ENCODE measurements at places on chromosomes 16 and 17. TPM values are rescaled to one million over a fixed set of nuclear protein-coding genes. Genes with fewer than 3 reads are reported as not detected.
A peak's percentile ranks its signal among the peaks of the same experiment; 100 is the strongest.

C16orf96 gene
- total RNA-seq = 0.35 TPM

ORC6 gene
- total RNA-seq = not detected

MYH13 gene
- total RNA-seq = not detected

KRTAP3-1 gene
- not detected for total RNA-seq

RDM1 gene
- total RNA-seq = not detected

ADAP2 gene
- total RNA-seq = not detected

CCDC78 gene
- 2.3 TPM for total RNA-seq

SENP3 gene
- 60.7 TPM for total RNA-seq

HOXB1 gene
- not detected for total RNA-seq

GRCh38 chr16:48044117-48044516, 111.7 kb downstream of the ABCC12 start:
- no peaks in the 10 kb centered on the region for H3K4me1 ChIP-seq
- no peaks in the 10 kb centered on the region for H3K27me3 ChIP-seq
- H3K4me3 ChIP-seq = no peak overlapping the region
- no peak overlapping the region for H3K27ac ChIP-seq

- no peaks in the 10 kb centered on the region for H3K36me3 ChIP-seq
- H3K27ac ChIP-seq = no peak overlapping the region
- no peak overlapping the region for H3K4me3 ChIP-seq
- DNase-seq = no peak
- no peaks in the 10 kb centered on the region for H3K4me1 ChIP-seq
Observed at GRCh38 chr17:37133136-37133535, 184.4 kb downstream of the AATF start.

- no peaks in the 10 kb centered on the region for H3K27me3 ChIP-seq
- no peak overlapping the region for H3K27ac ChIP-seq
Observed at GRCh38 chr17:16942141-16943031, 29.5 kb downstream of the TNFRSF13B start.

DNA sequence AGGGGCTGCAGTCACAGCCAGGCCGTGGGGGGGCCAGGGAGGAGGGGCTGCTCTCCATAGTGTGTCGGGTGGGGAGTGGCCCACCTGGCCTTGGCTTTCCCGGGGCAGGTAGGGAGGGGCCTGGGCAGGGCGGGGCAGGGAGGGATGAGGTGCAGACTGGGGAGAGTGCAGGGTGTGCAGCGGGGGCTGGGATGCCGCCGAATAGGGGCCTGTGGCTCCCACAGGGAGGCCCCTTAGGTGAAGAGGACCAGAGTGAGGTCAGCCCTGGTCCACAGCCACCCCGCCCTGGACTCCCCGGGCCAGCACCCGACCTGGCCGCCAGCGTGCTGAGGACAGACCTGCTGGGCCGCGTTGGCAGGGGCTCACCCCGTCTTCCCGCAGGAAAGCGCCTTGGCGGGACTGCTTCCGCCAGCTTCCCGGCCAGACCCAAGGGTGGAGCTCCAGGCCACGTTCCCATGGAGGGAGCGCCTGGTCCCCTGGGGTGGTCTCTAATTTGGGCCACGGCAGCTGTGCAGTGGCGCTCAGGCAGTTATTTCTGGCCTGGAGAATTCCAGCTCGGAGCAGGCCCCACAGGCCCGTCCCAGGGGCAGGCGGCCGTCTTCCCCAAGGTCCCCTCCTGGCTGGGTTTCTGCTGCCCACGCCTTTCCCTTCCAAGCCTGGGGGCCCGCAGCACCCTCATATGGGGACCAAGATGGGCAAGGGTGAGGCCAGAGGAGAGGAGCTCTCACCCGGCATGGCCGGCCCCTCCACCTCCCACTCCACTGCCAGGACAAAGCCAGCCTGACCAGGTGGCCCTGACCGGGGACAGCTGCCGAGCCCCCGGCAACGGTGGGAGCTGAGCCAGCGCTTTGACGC, 27.9 kb downstream of the CACNA1H start:
- H3K4me1 ChIP-seq = peaks cover 31% of the 10 kb centered on the region
- H3K27me3 ChIP-seq = no peaks in the 10 kb centered on the region
- no peak overlapping the region for H3K4me3 ChIP-seq
- no peaks in the 10 kb centered on the region for H3K36me3 ChIP-seq
- H3K27ac ChIP-seq = peak overlapping the region; percentile 87

DNA sequence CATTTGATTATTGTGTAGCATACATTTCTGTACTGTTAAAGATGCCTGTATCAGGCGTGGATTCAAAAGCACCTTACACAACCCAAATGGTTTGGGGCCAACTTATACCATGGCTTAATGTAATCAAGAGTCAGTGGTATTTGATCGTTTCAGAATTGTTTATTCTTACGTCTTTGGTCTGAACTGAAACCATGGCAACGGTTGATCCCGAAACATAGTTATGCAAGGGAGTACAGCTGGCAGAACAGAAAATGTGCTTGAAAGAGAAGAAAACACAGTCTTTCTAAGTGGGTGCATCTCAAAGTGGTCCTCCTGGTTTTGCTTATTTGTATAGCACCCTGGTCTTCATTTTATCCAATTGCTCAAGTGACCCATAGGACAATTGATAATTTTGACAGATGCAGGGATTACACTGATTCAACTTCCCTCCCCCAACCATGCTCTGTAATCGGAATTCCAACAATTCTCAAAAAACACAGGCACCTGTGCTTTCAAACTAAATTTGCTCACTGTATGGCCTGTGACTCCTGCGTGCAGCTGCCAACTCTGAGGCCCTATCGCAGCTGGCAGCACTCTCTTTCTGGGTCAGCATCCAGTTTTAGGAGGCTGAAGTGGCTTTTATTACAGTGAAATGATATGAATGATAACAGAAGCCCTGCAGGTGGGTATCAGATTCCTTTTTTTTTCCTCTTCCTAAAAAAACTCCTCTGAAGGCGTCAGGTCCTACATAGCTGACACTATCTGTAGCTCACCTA, 77.0 kb upstream of the AXIN2 start:
- H3K4me1 ChIP-seq = no peaks in the 10 kb centered on the region
- DNase-seq = no peak
- H3K27me3 ChIP-seq = no peaks in the 10 kb centered on the region
- H3K4me3 ChIP-seq = no peak overlapping the region
- no peak overlapping the region for H3K27ac ChIP-seq
- no peaks in the 10 kb centered on the region for H3K36me3 ChIP-seq

DNA sequence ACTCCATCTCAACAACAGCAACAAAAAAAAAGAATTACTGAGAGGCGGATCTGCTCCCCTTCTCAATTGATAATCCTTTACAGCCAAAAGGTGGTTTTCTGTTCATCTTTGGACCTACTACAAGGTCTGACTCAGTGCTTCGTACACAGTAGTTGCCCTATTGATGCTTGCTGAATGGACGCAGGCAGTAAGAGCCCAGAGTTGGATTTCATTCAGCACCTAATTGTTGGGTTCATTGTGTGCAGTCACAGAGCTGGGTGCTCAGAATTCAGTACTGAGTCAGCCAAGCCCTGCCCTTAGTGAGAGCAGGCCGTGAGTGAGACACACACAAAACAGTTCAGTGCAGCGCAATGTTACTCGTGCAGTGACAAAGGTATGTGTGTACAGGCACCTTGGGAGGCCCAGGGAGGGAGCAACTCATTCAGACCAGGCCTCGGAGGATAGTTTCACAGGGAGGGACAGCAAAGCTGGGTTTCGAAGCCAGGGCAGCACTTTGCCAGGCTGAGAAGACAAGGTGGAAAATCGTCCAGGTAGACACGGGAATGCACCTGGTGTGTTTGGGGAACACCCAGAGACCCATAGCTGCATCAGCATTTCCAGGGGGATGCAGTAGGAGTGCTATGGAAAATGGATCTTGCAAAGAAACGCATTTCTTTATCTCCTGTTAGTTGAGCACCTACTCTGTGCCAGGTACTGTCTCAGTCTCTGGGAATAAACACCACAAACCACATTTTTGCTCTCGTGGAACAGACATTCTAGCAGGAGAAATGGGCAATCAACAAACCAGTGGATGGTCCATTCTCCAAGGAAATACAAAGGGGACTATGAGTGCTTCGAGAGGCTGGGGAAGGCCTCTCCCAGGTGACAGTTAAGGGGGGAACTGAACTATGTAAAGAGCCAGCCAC, 18.1 kb upstream of the KRT17 start:
- H3K36me3 ChIP-seq = no peaks in the 10 kb centered on the region
- H3K27me3 ChIP-seq = no peaks in the 10 kb centered on the region
- no peak overlapping the region for H3K27ac ChIP-seq
- H3K4me1 ChIP-seq = no peaks in the 10 kb centered on the region

DNA sequence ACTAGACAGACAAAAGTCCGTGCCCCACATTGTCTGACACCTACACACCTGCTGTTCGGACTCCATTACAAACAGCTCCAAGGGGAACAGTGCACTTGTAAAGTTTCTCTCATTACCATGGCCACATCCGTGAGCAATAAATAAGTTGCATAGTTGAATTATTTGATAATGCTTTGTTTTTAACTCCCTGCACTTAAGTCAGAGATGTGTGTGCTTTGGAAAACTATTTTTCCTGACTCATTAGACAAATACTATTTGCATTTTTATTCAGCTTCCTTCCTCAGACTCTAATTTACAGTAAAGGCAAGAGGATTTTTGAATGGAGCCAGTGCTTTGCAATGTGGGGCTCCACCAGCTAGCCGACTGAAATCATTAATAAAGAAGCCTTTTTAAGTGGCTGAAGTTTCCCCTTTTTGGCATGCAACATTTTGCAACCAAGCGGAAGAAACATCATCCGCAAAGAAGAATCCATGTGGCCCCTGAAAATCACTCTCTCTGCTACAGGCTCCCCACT, 6.5 kb upstream of the CCL2 start:
- no peaks in the 10 kb centered on the region for H3K27me3 ChIP-seq
- H3K4me3 ChIP-seq = no peak overlapping the region

DNA sequence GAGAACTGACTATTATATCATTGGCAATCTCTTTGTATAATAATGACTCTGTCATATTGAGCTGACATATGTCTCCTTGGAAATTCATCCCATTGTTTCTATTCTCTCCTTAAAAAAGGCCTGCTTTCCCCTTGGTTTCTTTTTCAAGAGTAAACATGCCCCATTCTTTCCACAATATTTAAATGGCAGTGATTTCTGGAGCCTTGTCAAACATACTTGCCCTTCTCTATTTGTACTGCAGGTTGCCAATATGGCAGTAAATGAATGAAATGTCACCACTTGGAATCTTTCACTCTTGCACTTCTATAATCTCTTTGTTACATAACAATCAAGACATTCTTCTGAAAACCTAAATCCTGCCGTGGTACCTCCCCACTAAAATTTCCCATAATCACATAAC, 1265.1 kb upstream of the CDH8 start:
- no peaks in the 10 kb centered on the region for H3K36me3 ChIP-seq
- H3K27me3 ChIP-seq = no peaks in the 10 kb centered on the region
- H3K4me1 ChIP-seq = no peaks in the 10 kb centered on the region
- no peak overlapping the region for H3K4me3 ChIP-seq
- no peak for DNase-seq

- H3K27me3 ChIP-seq = no peaks in the 10 kb centered on the region
- H3K4me1 ChIP-seq = no peaks in the 10 kb centered on the region
- no peak overlapping the region for H3K4me3 ChIP-seq
Observed at GRCh38 chr17:1890758-1891450, 61.1 kb downstream of the RPA1 start.

DNA sequence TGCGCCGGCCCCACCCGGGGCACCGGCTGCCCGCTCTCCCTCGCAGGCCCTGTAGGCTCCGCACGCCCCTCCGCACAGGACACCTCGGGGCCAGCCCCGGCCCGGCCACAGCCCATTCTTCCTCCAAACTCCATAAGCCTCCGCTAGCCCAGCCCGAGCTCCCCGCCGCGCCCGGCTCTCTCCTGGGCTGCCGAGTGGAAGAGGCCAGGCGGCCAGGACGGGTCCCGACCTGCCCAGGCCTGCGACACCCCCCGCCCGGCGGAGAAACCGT, 397 bp downstream of the NCOR1 start:
- H3K27me3 ChIP-seq = no peaks in the 10 kb centered on the region
- no peak for DNase-seq
- H3K27ac ChIP-seq = peak overlapping the region; percentile 97
- peak overlapping the region; percentile 79 for H3K4me3 ChIP-seq

DNA sequence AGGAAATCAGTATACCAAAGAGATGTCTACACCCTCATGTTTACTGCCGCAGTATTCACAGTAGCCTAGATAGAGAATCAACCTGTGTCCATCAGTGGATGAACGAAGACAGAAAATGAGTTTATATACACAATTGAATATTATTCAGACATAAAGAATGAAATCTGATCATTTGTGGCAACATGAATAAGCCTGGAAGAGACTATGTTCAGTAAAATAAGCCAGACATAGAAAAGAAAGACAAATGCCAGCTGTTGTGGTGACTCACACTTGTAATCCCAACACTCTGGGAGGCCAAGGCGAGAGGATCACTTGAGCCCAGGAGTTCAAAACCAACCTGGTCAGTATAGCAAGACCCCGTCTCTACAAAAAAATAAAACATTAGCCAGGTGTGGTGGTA, 16.1 kb downstream of the NUDT16L1 start:
- H3K4me1 ChIP-seq = no peaks in the 10 kb centered on the region
- no peaks in the 10 kb centered on the region for H3K36me3 ChIP-seq
- no peaks in the 10 kb centered on the region for H3K27me3 ChIP-seq
- no peak overlapping the region for H3K4me3 ChIP-seq

- H3K4me3 ChIP-seq = no peak overlapping the region
- no peak overlapping the region for H3K27ac ChIP-seq
- H3K4me1 ChIP-seq = no peaks in the 10 kb centered on the region
- DNase-seq = no peak
- no peaks in the 10 kb centered on the region for H3K36me3 ChIP-seq
Observed at GRCh38 chr16:66228792-66229191, 137.7 kb upstream of the CDH5 start.

GRCh38 chr17:72422204-72422504, 301.3 kb downstream of the SOX9 start:
- no peaks in the 10 kb centered on the region for H3K4me1 ChIP-seq
- no peak overlapping the region for H3K4me3 ChIP-seq
- no peaks in the 10 kb centered on the region for H3K36me3 ChIP-seq
- H3K27me3 ChIP-seq = no peaks in the 10 kb centered on the region
- no peak for DNase-seq

- no peak for DNase-seq
- H3K36me3 ChIP-seq = no peaks in the 10 kb centered on the region
- no peaks in the 10 kb centered on the region for H3K27me3 ChIP-seq
Observed at GRCh38 chr16:79188739-79189122, 411.8 kb downstream of the MAF start.

GRCh38 chr16:1530349-1530882, 3.0 kb upstream of the TMEM204 start:
- no peak overlapping the region for H3K4me3 ChIP-seq
- peak overlapping the region; percentile 87 for H3K27ac ChIP-seq
- DNase-seq = no peak
- no peaks in the 10 kb centered on the region for H3K4me1 ChIP-seq
- no peaks in the 10 kb centered on the region for H3K27me3 ChIP-seq

GRCh38 chr17:41660221-41660711, 28.4 kb upstream of the EIF1 start:
- no peaks in the 10 kb centered on the region for H3K36me3 ChIP-seq
- no peaks in the 10 kb centered on the region for H3K4me1 ChIP-seq
- H3K4me3 ChIP-seq = no peak overlapping the region
- H3K27ac ChIP-seq = no peak overlapping the region
- no peaks in the 10 kb centered on the region for H3K27me3 ChIP-seq

DNA sequence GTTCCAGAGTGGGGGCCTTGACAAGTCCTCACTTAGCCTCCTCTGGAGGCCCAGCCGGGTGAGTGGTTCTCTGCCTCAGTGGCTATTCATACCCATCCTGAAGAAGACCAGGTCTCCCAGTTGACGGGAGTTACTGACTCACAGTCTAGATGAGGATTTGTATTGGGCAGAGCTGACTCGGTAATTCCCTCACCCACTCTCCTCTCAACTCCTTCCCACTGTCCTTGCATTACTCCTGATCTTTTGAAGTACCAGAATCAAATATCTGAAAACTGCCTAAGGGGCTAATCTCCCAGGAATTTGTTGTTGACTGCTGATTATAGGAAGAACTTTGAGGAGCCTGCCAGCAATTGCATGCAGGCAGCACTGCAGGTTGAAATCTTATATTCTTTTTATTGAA, 14.2 kb downstream of the SAP30BP start:
- H3K4me1 ChIP-seq = peaks cover 9% of the 10 kb centered on the region
- H3K27ac ChIP-seq = no peak overlapping the region
- DNase-seq = no peak
- no peaks in the 10 kb centered on the region for H3K27me3 ChIP-seq
- no peaks in the 10 kb centered on the region for H3K36me3 ChIP-seq
